GM23248 (cell line): ENCODE measurements at places on chromosomes 3 and 15. TPM values are rescaled to one million over a fixed set of nuclear protein-coding genes. Genes with fewer than 3 reads are reported as not detected.

Gene ARGFX
- not detected in 2 replicates for total RNA-seq

DNA sequence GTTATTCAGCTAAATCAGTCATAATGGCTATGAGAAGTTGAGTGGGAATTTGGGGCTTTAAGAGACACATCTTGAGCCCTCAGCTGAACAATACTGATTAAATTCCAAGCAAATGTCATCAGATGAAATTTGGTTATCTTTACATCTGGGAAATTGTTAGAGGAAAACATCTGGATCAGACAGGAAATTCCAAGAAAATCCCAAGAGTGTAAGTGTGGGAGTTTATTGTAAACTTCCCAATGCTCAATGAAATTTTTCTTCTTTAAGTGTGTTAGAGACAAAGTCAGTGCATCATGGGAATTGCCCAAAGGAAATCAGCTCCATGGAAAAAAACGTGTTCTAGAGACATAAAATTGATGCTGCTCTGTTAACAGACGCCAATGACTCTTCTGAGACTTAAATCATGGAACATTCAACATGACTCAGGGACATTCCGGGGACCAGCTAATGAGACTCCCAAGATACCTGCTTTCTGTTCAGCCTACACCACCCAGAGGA, 19.8 kb upstream of the DCLK3 start:
- DNase-seq: peak; percentile 46

DNA sequence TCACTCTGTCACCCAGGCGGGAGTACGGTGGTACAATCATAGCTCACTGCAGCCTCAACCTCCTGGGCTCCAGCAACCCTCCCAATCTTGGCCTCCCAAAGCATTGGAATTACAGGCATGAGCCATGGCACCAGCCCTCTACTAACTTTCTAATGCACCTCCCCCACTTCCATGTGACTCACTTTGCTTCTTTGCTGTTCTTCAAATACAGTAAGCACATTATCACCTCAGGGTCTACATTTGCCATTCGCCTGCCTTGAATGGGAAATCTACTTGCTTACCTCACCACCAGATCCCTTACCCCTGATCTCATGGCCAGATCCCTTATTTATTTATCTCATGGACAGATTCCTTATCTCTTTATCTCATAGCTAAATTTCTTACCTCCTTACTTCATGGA, 235.3 kb downstream of the KCNMB2 start:
- no peak for DNase-seq

DNA sequence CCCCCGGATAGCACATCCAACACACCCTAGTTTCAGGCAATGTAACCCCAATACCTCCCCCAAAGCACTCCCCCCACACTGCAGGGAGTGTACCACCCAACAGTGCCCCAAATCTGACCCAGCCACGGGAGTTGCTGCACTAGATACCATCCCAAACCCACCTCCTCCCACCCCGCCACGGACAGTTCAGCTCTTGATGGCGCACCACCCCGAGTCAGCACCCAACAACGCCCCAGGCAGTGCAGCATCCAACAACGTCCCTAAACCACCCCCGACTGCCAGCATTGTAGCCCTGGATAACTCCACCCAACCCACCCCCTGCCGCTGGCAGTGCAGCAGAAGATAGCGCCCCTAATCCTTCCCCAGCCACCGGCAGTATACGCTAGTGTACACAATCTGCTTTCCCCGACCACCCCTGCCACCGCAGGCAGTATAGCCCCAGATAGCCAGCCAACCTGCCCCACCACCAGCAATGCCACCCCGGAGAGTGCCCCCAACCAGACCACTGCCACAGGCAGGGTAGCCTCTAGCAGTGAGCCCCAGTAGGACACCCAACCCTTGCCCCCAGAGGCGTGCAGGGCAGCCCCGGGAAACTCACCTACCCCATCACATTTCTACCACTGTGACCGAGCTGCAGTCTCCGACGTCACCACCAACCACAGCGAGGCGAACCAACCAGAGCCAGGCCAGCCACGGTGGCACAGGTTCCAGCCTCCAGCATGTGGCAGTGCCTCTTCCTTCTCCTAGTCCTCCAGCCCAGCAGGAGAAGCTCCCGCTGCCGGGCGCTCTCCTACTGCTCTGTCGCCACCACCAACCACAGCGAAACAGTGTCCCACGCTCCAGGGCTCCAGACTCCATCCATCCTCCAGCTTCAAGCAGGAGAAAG, 178.1 kb downstream of the POTEB3 start:
- no peak for DNase-seq

Gene SLC41A3
- 39.6 and 56.0 TPM in 2 replicates for total RNA-seq

Gene CCDC13
- 0.22 and 1.3 TPM in 2 replicates for total RNA-seq

Gene GPX1
- total RNA-seq: 201 and 229 TPM in 2 replicates

DNA sequence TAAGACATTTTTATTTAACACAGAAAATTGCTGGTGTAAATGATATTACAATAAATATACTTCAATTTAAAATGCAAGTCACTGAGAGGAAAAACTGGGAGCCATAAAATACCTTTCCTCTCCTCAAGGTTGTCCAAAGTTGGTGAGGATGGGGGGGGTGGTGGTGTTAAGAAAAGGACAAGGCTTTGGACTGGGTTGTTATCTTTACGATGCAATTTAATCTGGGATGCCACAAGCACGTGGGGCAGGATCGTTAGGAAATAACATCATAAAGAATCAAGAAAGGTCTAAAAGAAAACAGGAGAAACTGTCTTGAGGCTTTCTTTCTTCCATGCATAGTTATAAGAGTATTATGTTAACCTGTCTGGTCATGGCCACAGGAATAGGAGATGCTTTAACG, 66.9 kb downstream of the NMNAT3 start:
- no peak for DNase-seq

DNA sequence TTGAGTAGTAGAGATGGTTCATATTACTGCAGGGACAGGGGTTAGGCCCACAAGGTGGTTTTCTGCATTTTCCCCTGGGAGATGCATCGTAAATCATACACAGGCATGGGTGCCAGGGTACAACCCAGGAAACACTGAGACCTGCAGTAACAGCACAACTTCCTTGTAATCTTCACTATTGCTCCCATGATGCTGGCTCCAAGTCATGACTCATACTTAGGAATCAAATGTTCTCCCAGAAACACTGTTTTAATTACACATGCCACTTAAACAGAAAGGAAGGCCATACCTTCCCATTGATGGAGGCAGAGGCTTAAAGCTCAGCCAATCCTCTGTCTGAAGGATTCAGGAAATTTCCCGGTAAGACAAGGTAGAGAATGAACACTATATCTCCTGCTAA, 106.5 kb downstream of the ERC2 start:
- no peak for DNase-seq

Gene CDC25A
- total RNA-seq: 4.3 and 4.6 TPM in 2 replicates

DNA sequence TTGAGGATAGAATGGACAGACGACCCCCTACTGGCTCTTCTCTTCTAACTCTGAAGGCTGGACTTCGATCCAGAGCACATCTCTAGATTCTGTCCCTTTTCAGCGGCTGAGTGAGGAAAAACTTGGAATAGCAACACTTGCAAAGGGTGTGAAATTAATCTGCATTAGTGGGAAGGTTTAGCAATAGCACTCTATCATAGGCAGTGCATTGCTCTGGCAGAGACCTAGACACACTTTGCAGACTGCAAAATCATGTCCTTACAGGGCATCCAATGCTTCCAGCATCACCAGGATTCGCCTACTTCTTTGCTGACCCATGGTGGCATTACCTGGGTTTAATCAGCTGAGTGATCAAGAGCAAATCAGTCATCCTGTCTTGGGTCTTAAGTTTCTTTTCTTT, 43.1 kb downstream of the DAPK2 start:
- DNase-seq: no peak

GRCh38 chr3:186511245-186511644, 32.9 kb downstream of the CRYGS start:
- DNase-seq: no peak

Gene LAMB2
- 894 and 1,064 TPM in 2 replicates for total RNA-seq

DNA sequence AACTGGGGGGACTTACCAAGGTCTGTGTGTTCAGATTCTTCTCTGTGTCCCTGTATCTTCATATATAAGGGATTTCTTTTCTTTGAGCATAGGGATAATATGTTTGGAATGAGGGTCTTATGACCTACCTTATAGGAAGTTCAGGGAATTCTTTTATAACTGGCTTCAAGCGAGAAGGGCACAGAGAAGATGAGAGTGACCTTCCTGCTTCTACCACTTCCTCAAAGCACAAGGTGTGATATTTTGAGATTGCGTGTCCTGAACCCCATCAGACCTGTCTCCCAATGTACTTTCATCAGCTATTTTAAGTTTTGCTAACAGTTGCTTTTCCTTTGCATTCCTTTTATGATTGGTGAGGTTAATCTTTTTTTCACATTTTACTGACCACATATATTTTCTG, 3.1 kb upstream of the PSMD6 start:
- no peak for DNase-seq

DNA sequence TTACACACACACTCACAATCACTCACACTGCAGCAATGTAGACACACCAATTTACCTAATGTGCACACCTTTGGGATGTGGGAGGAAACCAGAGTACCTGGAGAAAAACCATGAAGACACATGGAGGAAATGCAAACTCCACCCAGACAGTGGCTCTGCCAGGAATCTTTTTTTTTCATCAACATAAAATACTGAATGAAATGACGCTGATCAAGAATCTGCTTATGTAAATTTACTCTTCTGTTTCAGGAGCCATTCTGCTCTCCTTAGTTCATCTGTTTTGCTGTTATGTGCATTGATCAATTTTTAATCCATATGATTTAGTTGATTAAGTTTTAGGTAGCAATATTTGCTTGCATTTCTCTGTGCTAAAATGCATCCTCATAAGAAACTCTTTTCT, 414.2 kb upstream of the CCDC54 start:
- DNase-seq: no peak

DNA sequence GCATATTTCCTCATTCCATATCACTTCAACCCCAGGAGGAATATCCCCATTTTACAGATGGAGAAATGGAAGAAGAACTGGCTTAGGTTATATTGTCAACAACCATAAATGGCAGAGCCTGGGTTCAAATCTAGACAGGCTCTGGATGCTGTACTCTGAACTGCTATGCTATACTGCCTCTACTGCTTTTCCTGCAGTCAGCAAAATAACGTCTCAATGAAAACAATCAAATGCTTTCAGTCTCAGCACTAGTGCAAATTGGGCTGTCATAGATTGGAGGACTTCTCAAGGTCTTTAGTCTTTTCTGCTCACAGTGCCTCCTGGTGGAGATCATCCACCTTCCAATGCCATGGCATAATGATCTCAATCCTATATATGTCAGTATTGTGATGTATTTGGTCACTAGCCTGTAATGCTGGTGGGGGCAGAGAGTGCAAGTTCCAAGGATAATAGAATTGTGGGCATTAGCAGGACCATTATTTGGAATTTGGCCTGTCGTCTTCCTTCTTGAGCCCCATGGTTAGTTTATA, 285.0 kb downstream of the CLSTN2 start:
- DNase-seq: no peak

- no peak for DNase-seq
These were observed 23.3 kb downstream of the SLC28A1 start for GRCh38 chr15:84907731-84908130.

Gene RIOX2
- 29.1 and 35.4 TPM in 2 replicates for total RNA-seq

DNA sequence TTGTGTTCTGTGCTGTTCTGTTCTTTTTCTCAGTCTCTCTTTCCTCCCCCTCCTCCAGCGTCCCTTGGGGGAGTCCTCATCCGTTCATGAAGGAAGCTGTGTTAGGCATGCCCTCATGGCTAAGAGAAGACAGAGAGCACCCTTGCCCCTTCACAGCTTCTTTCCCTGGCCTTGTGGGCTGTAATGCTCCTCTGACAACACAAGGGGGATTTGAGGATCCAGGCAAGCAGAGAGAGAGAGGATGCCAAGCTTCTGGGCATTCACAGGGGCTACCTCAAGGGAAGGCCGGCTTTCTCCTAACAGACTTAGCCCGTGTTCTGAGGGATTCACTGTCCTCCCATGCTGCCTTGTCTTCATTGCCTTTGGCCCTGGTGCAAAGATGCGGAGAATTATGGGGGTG, 389.5 kb downstream of the LRTM1 start:
- no peak for DNase-seq

DNA sequence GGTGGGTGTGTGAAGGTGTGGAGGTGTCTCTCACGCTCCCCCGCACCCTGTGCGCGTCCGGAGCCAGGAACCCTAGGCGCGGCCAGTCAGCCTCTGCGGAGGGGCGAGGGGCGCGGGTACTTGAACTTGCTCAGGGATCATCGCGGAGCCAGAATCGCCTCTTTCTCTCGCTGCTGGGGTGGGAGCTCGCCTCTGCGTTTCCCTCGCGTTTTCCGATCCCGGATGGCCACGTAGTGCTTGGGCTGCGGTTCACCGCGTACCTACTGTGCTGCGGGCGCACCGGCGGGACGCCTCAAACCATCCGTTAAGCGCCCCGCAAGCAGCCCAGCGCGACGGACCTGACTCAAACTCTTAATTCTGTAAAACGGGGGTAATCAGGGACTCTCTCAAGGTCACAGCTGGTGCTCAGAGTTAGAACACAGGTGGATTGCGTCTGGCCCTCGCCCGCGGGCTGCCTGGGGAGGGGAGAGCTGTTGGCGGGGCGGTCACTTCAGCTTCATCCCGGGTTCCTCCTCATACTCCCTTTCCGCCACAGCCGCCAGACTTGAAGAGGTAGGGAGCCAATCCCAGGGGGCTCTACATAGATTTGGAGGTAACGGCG, 686 bp downstream of the MYRIP start:
- DNase-seq: peak; percentile 3

- no peak for DNase-seq
These were observed 79.2 kb downstream of the MEX3B start for GRCh38 chr15:81966631-81967030.

Gene GPR149
- total RNA-seq: not detected in 2 replicates

- peak; percentile 96 for DNase-seq
These were observed 34.6 kb upstream of the THSD4 start for GRCh38 chr15:71080705-71081104.

DNA sequence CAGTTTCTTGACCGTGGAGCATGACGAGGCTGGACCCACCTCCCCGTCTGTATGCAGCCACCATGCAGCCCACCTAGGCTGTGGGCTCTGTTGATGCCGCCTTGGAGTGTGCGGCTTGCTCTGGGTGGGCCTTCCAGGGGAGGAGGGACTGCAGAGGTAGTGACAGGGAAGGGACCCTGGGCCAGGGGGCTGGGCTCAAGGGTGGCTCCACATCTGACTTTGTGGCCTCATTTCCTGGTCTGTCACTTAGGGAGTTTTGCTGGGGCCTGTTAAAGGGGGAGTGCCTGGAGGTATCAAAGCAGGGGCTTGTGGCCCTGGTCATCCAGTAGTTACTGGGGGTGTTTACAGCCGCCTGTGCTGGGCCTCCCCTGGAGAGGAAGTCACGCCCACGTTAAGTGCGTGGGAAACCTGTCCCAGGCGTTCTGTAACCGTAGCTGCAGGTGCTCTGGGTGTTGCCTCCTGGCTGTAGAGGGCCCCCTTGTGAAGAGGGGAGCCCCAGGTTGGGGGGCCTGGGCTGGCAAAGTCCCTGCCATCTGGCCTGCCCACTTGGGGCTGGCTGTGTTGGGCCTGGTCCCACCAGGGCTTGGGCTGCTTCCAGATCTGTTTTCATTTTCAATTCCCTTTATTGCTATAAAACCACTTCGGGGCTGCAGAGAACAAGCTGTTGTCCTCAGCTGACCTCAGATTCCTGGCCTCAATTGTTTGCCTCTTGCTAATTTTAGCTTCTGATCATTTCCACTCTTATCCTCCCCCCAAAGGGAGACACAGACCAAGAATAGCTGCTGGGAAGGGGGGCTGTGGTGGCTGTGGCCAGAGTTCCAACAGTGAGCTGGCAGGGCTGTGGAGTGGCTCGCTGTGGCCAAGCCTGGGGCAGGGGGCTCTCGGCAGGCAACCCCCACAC, 26.5 kb downstream of the KLF13 start:
- DNase-seq: peak; percentile 78

Gene CPLX3
- not detected in 2 replicates for total RNA-seq

- DNase-seq: peak; percentile 57
These were observed 3.6 kb downstream of the CHDH start for GRCh38 chr3:53842436-53843194.

Gene MBNL1
- 251 and 262 TPM in 2 replicates for total RNA-seq

GRCh38 chr3:183554377-183554776, 1.1 kb downstream of the KLHL6 start:
- no peak for DNase-seq
